ENCODE measurements at places on chromosomes 2 and 18. TPM values are rescaled to one million over a fixed set of nuclear protein-coding genes. Genes with fewer than 3 reads are reported as not detected.

DNA sequence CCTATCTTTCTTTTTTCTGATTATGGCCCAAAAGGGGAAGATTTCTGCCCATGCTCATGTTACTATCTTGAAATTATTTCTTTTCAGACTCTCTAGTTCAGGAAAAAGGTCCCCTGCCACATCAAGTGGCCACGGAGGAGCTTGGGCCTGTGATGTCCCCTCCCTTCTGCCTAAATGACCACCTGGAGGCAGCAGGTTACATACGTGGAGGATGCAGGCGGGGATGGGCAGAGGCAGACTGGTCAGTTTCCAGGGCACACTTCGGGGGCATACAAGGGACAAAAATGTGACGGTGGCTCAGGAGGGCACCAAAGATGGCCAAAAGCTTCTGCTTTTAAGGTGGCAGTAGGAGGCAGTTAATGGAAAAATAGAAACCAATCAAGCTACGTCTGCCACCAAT is 30.7 kb upstream of the STEAP3 start:
- no peak for DNase-seq

DNA sequence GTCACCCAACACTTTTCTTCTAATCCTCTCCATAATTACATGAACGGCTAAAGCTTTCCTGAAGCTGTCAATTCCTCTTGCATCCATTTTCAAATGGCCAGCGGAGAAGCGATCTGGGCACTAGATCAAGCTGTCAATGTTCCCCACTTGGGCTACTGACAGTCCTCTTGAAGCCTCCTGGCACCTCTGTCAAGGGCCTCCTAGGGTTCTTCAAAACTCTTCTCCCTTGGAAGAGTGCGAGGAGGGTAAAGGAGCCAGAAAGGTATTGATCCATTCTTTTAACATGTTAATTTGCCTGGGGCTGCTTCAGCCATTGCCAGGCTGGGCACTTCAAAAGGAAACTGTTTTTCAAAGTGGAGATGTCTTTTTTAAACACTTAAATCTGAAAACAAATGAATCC is 19.8 kb downstream of the EPHA4 start:
- DNase-seq, result no peak

- no peak for DNase-seq
These were observed 1.6 kb upstream of the COPS9 start for GRCh38 chr2:240137596-240138253.

IL36G gene
- not detected for total RNA-seq

RRM2 gene
- total RNA-seq, result 191 TPM

- DNase-seq, result no peak
These were observed 91.0 kb downstream of the SPTBN1 start for GRCh38 chr2:54546923-54547720.

DNAJC27 gene
- 3.1 TPM for total RNA-seq

DNA sequence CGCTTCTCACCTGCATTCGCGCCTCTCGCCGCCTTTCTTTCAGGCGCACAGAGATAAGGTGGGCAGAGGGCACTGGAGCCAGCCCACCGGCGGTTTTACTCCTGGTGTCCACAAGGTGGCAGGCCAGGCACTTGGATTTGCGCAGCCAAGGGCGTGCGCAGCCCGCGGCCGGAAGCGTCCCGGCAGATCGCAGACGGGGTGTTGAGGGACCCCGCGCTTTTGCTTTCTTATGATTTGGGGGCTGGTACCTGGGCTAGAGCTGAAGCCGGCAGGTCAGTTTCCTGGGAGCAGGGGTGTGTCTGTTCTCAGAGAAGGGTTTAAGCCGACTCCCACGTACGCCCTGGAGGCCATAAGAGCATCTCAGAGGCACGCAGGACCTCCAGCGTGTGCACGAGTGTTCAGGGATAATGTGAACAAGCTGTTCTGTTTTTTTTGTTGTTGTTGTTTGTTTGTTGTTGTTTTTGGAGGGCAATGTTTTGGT is 305.6 kb upstream of the CXCR4 start:
- DNase-seq, result peak; percentile 61

GRCh38 chr18:47830772-47831171 is 99.7 kb downstream of the SMAD2 start:
- no peak for DNase-seq

GRCh38 chr2:105553538-105554196 is 154.8 kb upstream of the FHL2 start:
- no peak for DNase-seq

WDPCP gene
- 4.6 TPM for total RNA-seq

LHCGR gene
- not detected for total RNA-seq

- DNase-seq, result no peak
These were observed 57.7 kb downstream of the TRABD2A start for GRCh38 chr2:84823229-84823628.

DNA sequence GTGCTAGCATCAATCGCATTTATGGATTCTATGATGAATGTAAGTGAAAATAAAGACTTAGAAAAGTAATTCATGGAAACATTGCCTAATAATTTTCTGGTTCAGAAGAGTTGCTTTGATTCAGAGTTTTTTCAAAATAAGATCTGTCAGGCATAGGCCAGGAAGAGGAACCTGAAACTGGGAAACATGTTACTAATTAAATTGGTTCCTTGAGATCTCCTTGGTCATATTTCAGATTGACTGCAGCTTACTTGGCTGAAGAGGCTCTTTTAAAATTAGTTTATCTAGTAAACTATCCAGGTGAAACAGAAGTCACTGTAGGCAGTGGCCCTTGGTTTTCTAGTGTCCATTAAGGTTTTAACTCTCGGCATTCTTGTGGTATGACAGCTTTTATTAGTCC is 27.4 kb downstream of the PPP1CB start:
- DNase-seq, result no peak

ACSL3 gene
- 305 TPM for total RNA-seq

DSC2 gene
- total RNA-seq, result 19.6 TPM

GRCh38 chr2:86147793-86148192 is 41.8 kb downstream of the PTCD3 start:
- DNase-seq, result no peak

DNA sequence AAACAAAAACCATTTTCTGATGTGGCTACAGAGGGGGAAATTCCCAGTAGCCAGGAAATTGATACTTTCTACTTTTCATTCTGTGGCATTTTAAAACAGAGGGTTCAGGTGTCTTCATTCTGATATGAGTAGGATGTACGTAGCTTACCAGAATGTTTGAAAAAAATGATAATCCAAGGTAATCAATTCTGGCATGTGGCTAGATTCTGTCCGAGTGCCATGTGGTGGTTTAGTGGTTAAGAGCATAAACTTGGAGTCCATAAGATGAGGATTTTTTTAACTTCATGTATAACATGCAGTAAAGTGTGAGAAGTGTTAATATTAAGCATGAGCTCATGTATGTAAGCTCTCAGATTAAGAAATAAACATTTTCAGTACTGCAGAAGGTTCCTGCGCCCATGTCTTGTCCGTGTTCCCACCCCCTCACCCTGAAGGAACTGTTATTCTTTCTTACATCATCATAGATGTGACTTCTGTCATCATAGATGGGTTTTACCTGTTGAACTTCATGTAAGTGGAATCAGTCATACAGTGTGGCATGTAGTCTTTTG is 4.5 kb downstream of the B3GNT2 start:
- DNase-seq, result no peak

DNA sequence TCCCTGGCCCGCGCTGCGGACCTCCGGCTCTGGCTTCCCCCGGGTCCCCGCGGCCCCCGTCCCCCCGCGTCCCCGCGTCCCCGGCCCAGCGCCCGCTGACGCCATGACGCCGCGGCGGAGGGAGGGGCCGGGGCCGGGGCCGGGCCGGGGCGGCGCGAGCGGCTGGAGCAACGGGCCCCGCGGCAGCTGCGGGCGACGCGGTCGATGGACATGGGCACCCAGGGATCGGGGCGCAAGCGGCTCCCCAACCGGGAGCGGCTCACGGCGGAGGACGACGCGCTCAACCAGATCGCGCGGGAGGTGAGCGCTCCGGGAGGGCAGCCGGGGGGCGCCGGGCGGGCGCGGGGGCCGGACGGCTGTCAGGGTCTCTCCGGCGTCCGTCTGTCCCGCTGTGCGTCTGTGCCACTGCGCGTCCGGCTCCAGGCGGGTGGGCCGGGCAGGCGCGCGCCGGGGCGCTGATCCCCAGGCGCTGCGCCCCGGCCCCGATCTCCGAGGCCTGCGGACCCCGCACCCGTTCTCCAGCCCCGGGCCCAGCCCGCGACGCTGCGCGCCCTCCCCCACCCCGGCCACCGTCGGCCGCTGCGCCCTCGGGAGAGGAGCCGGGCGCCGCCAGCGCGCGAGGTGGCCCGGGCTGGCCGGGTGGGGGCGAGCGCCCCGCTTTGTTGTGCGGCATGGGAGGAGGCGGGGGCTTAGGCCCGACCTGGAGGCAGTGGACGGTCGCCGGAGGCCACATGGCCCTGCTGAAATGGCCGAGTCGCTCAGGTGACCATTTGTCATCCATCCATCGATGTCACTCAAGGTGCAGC is at the start of gene LRRFIP1:
Gene LRRFIP1 (plus strand): TSS at position 147 of the 806 bp plus-strand sequence. CDS start 58 bp downstream, at position 205.
- no peak for DNase-seq

DNA sequence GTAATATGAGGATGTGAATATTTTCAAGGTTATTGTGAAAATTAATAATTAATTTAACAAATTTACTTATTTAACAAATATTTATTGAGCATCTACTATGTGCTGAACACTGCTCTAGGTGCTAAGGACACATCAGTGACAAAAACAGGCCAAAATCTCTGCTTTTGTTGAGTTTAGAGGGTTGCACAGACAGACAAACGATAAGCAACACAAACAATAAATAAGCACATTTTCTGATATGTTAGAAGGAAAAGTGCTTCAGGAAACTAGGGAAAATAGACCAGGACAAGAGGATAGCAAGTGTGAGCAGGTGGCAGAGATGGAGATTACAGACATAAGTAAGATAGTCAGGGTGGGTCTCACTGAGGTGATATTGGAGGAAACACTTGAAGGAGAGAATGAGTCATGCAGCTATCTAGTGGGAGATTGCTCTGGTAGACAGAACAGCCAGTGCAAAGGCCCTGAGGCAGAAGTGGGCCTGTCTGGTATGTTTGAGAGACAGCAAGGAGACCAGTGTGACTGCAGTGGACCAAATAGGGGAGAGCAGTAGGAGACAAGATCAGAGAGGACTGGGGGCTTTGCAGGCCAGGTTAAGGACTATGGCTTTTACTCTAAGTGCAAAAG is 38.3 kb downstream of the SFXN5 start:
- no peak for DNase-seq

ZNF396 gene
- total RNA-seq, result 1.6 TPM

DNA sequence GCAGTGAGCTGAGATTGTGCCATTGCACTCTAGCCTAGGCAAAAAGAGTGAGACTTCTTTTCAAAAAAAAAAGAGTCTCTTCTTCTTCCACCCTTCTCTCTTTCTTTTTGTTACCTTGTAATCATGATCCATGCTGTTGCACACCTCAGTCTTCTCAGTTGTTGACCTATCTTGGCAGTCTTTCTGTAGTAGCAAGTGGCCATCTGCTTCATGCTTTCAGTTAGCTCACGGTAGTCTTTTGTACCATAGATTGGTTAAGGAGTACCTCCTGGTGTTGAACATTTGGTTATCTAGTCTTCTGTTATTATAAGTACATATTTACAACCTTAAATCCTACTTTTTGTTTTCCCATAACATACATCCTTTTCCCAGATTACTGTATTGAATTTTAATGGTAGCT is 3.1 kb downstream of the GORASP2 start:
- no peak for DNase-seq

- no peak for DNase-seq
These were observed 108.4 kb upstream of the LDAH start for GRCh38 chr2:20931346-20931745.

RNF181 gene
- 224 TPM for total RNA-seq

RBM45 gene
- 25.2 TPM for total RNA-seq

MAP3K19 gene
- not detected for total RNA-seq

DNA sequence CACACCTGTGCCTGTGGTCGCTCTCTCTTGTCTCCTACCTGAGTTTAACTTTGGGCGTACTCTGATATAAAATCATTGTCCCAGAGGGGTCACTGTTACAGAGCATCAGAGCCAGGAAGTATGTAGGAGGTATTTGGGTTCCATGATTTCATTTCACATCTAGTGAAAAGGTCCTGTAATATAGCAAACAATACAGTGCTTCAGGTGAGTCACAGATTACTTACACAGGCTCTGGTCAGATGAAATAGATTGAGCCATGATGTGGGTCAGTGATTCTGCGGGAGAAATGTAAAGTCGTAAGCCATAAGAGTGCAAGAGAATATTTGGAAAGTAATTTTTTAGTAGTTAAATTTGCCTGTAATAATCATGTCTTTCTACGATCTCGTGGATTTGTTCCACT is 70.2 kb downstream of the SOCS6 start:
- DNase-seq, result no peak

DNA sequence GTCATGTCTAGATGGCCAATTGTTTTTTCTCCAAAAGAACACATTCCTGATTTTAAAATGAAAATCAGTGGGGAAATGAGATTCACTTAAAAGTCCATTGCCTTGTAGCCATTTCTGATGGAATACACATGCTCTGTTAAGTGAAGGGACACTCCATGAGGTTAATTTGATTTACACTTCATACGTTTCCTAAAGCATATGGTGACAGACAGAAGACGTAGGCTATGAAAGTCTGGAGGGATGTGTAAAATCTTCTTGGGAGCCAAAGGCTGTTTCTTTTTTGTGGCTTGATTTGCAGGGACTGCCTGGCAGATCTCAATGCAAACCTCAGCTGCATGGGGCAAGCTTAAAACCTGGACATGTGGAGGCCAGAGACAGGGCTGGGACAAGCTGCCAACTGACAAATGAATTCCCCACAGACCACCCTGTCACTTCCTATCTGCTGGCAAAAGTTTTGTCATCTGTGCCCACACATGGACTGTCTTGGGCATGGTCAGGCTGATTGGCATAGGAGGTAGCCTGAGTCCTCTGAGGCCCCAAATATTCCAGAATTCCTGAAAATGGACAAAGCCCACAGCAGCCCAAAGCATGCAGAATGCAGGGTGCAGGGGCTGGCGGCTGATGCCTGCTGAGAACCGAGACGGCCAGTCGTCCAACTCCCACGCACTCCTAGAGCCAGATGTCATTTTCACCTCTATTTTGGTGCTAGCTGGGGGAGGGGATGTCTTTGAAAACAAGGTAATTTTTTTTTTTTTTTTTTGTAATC is 73.9 kb downstream of the SDC1 start:
- no peak for DNase-seq

CXCR1 gene
- not detected for total RNA-seq

DNA sequence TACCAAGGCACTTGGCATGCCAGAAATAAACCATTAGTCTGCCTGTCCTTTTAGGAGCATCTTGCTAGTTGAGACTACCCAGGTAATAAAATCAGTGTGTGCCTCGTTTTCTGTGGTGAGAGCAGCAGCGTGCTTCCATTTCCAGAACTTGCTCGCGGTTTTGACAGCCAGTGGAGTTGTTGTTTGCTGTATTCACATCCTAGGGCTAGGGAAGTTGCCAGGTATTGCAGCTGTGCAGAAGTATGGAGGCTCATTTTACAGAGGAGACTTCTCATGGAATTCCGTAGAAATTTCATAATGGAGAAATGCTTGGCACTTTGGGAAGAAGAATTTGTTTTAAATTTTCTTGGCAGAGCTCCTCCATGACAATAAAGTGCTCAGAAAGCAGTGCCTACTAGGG is 1355.1 kb upstream of the ZEB2 start:
- DNase-seq, result no peak

DNA sequence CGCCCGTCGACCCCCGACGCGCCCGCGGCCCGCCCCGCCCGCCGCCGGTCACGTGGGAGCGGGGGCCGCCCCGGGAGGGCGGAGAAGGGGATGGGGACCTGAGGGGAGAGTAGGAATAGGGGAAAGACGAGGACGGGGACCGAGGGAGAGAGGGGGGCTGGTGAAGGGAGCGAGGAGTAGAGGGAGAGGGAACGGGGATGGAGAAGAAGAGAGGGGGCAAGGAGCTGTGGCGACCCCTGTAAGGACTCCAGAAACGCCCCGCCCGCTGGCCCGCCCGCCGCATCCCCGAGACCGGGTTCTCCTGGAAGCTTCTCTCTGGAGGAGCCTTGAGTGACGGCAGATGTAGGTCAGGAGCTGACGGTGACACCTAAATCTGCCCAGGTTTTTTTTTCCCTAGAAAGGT is 615 bp downstream of the ADNP2 start:
- DNase-seq, result no peak
